ENCODE measurements at places on chromosomes 6 and 20.
A peak's percentile ranks its signal among the peaks of the same experiment; 100 is the strongest.

DNA sequence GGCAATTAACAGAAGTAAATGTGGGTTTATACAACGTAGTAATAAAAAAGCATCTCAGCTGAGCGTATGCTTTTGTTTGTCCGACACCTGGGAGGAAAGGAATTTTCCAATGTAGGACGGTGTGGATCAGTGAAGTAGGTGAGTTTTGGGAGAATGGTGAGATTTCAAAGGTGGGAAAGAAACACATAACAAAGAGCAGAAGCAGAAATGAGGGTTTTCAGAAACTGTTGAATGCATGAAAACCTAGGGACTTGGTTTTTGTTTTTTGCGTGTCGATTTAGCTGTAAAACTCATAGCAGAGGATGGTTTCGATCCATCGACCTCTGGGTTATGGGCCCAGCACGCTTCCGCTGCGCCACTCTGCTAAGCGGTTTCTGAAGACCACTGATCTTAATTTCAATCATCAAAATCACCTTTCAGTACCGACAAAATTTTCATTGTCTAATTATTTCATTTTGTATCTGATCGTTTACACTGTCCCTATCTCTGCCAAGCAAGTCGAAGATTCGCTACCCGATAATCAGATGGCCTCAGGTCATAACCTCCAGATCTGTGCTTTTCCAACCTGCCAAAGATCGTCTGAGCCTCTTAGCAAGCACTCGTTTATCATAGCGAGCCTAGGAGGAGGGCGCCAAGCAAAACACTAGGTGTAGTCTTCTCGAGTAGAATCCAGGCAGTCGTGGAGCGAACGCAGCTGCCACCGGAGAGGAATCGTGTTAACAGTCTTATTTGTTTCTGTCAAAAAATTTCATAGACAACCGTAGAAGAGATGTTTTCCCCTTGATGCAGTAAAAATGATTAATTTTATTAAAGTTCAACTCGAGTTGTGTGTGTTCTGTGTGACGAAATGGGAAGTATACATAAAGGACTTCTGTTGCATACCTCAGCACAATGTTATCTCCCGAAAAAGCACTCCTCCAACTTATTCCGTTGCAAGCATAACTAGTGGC is 20.9 kb upstream of the POM121L2 start:
- DNase-seq, result no peak

GRCh38 chr20:38649275-38649891 is 47.8 kb downstream of the ARHGAP40 start:
- no peak for DNase-seq

DNA sequence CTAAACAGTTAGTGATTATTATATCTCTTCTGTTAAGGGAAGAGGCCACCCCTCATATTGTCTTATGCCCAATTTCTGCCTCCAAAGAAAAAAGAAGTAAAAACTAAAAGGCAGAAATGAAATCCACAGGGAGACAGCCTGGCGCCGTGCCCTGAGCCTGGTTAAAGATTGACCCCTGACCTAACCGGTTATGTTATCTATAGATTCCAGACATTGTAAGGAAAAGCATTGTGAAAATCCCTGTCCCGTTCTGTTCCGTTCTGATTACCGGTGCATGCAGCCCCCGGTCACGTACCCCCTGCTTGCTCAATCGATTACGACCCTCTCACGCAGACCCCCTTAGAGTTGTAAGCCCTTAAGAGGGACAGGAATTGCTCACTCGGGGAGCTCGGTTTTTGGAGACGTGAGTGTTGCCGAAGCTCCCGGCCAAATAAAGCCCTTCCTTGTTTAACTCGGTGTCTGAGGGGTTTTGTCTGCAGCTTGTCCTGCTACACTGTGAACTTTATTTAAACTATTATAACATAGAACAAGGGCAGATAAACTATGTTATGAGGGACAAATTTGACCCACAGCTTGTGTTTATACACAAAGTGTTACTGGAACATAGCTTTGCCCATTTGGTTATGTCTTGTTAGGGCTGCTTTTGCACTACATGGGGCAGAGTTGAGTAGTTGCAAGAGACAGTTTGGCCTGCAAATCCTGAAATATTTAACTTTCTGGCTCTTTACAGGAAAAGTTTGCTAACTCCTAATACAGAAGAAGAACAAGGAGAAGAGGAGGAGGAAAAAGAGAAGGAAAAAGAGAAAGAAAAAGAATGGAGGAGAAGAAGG is 49.6 kb downstream of the CD24 start:
- DNase-seq, result no peak

DNA sequence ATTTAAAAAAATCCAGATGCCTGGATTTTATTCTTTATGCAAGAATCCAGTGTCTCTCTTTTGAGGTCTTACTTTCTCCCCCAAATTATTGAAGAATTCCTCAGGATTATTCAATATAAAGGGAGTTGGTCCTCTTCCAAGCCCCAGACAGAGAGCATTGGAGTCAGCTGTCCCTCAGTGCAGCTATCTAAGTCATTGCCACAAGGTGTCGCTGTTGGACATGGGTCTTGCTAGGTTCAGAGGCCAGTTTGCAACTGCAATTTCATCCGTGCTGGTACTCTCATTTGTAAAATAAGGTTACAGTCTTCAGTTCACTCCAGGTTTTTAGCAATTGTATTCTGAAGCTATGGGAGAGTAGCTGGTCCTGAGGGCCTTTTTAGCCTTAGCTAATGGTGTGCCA is 27.8 kb downstream of the CCN2 start:
- peak; percentile 22 for DNase-seq

DNA sequence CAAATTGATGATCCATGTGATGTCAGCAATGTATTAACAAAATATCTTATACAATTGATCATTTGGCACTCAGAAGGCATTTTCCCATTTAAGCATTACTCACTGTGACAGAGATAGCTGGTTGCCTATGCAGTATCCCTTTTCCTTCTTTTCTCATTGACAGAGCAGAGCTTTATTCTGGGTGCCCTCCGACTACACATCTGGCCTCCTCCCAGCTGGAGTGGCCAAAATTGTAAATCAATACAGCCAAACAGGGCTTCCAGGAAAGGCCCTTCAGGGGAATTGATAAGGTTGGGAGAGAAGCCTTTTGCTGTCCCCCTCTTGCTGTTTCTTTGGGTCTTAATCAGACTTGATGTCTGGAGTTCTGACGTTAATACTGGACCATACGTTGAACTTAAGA is 9.6 kb upstream of the BLOC1S5 start:
- no peak for DNase-seq

DNA sequence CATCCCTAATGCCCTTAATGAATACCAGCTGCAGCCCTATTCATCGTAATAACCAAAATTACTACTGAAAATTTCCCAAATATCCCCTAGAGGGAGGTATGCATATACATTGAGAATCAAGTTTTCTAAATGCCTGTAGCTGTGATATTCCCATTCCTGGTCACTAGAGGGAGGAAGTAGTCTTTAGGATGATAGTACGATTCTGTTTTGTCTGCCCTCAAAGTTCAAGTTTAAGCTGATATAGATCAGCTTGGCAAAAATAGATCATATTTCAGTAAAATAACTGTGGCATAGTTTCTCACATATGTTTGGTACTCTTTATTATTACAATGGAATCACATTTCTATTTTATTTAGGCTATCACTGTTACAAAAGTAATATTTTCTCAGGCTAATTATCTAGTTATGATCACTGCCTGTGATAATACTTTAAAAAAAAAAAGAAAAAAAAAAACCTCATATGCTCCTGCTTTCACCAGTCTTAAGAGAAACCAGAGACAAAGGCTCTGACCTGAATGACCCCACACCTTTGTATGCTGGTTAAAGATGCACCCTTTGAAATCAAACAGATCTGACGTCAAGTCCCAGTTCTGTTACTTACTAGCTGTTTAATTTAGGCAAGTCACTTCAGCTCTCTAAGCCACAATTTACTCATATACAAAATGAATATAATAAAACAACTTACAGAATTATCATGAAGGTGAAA is 11.0 kb downstream of the TSPYL1 start:
- peak; percentile 86 for DNase-seq

DNA sequence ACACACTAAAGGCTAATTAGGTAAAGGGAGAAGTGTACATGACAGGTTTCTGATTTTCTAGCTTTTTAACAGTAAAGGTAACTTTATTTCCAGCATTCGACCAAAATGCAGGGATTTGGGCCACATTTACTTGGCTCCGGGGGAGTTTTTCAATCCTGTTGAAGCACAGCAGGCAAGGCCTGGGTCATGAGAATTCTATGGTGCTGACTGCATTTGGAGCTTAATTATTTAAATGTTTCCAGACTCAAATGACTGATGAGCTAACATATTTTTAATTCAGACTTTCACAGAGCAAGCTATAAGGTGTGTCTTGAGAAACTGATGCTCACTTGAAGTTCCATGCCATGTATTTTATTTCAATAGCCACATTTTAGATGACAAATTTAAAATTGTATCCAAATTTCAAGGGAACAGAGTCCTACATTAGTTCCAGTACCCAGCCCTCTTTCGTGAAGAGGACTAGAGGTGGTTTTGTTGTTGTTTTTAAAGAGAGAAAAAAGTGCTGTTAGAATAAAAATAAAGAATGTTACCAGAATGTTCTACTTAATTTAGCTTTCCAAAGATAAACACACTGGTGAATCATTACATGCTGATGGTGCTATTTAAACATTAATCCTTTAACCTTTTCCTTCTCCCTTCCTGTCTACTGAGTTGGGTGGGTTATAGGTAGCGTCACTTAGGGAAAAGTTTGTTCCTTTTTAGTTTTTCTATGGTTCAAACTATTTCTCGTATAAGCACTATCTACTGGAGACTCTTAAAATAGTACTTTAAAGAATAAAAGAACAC is 82.3 kb upstream of the PHACTR2 start:
- no peak for DNase-seq

GRCh38 chr6:38476888-38477287 is 162.8 kb downstream of the BTBD9 start:
- DNase-seq, result no peak

DNA sequence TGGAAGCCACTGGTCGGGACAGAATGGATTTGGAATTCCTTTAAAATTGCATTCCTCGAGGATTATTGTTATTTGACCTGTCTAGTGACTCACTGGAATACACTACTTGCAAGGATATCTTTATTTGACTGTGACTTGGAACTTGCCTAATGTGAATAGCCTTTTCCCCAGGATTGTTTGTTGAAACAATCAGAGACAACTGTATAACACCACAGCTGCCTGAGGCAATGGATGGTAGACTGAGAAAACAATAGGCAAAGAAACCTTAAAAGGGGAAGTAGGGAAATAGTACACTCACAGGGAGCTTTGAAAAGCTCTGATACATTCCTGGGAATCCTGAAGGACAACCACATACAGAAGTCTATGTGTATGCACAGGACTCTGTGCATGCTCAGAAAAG is 465.3 kb downstream of the BMP2 start:
- DNase-seq, result no peak

DNA sequence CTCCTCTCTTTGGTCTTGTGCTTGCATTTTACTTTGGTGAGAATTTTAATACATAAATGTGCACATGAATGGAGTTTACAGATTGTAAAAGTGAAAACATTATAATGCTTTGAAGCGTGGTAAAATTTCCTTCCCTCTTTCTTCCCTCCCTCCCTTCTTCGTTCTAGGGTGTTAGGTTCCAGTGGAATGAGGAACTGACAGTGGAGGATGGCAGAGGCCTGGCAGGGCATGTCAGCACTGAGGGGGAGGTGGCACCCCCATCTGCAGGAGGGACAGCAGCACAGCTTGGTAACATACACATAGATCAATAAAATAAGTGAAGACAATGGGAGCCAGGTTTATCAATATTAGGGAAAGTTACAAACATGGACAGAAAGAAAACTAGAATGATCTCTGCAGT is 47.5 kb downstream of the RNASET2 start:
- DNase-seq, result no peak

- no peak for DNase-seq
These were observed 710 bp downstream of the DYNLT1 start for GRCh38 chr6:158643836-158644230.

GRCh38 chr6:69116658-69117057 is 481.6 kb downstream of the ADGRB3 start:
- DNase-seq, result no peak

DNA sequence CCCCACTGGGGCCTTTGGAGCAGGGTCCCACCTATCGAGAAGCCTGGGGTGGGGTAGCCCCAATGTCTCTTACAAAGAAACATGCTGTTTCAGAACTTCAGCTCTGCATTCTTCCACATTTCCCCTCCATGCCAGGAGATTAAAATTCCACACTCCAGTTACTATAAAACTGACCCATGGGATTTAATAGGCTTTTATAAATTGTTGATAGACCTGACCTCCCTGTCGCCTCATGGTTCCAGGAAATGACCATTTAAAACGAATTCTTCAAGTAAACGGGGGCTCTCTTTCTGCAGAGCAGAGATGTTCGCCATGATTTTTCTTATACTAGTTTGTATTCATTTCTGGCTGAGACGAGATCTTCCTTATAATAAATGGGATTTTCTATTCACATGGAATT is 19.3 kb downstream of the RIN2 start:
- no peak for DNase-seq

DNA sequence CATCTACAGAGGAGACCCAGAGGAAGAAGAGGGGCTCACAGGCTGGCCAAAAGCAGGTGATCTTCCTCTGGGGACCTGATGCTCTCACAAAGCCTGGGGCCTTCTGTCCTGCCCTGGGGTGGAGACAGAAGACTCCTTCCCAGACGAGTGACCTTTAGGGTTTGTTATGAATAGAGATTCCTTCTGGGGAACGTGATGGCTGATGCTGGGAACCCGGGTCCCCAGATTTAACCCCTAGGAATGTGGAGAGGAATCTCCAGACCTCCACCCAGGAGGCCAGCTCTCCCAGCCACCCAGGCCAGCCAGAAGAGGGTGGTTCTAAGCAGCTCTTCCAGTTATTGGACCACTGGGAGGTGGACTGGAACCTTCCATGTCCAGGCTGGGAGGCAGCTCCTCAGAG is 16.8 kb upstream of the CCN5 start:
- DNase-seq, result no peak

- no peak for DNase-seq
These were observed 76.7 kb downstream of the PLEKHG1 start for GRCh38 chr6:150676344-150676743.

DNA sequence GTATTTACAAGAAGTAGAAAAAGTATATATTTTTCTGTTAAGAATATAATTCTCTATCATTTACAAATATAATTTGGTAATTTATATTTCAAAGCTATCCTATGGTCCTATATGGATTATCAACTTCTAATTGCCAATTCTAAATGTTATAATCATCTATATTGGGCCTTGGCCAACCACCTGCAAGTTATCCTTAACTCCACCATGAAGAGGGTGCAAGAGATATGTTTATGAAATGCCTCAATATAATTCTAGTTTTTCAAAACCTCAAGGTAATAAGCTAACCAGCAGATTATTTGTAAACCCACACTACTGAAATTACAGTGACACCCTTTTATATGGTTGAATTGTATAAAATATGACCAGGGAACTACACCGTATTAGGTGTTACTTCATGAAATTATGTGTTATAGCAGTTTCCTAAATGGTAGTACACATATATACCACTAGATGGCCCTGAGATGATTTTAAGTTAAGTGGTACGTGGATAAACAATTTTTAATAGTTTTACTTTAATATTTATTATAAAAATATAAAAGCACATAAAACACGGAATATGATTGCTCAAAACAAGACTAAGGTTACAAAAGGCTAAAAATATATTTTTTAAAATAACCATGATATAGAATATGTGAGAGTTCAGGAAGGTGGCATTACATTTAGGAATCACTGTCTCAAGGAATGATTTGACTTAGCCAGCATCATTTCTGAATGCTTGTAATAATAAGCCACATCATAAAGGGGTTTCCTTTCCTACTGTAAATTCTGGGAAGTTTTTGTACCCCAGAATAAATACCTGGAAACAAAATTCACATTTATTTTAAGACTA is 9.8 kb upstream of the PNISR start:
- no peak for DNase-seq
